ENCODE measurements at places on chromosomes 7 and 10. TPM values are rescaled to one million over a fixed set of nuclear protein-coding genes. Genes with fewer than 3 reads are reported as not detected.

DNA sequence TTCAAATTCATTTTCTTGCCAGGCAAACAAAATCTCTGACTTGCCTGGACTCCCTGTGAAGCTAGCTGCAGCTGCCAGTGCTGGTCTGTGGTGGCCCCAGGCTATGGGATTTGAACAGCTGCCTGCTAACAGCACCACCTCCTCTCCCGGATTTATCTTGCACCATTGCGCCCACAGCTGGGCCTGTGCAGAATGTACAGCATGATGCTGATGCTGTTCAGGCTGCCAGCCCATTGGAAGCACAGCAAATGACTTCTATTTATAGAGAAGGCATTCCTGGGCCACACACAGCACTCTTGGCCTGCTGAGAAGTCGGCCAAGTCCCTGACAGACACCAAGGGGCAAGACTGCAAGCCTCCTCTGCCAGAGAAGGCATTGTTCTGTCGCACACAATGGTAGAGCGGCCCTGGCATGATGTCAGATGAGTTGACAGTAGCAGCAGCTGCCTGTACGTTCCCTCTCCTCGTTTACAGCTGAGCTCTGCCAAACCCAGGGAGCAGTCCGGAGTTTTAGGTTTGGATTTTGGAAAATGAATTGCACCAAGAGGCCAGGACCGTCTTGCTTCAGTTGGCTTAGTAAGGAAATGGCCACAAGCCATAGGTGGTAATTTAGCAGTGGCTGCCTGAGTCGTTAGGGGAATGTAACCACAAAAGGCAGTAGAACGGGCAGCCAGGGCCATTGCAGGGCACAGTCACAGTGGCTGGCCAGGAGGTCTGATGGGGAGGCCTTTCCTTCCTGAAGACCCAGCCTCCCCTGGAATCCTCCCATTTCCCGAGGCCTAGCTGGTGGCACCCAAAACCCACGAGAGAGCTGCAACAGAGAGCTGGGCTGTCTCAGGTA is 38.5 kb downstream of the MTURN start:
- DNase-seq: peak; percentile 96

GRCh38 chr7:69966766-69967591 is 368.7 kb downstream of the AUTS2 start:
- DNase-seq: peak; percentile 40

DNA sequence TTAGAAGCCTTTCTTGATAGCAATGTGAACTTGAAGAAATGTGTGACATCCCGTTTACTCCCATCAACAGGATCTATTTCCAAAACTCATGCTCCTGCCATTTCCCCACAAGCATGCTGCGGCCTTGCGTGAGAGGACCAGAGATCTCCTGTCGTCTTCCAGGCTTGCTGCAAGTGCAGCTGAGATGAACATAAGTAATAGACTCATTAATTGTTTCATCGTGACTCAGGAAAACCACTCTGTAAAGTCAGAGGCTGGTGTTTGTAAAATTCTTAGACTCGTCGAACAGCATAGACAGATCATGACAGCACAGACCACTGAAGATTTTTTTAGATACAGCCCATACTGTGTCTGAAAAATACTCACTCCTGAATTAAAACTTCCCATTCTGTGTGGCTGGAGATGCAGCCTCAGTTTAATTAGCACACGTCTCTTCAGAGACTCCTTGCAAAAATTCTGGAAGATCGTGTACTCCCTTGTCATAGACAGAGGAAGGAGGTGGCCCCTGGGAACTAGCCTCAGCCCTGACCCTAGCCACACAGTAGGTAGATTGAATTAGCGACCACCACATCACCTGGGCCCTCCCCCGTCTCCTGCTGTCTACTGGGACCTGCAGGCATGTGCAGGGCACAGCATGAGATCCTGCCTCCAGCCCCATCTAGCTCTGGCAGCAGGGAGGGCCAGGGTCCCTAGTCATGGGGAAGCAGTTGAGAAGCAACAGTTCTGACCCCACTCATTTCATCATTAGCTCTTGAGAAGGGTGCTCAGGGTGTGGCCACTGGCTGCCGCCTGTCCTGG is 226.0 kb downstream of the CELF2 start:
- no peak for DNase-seq

DNA sequence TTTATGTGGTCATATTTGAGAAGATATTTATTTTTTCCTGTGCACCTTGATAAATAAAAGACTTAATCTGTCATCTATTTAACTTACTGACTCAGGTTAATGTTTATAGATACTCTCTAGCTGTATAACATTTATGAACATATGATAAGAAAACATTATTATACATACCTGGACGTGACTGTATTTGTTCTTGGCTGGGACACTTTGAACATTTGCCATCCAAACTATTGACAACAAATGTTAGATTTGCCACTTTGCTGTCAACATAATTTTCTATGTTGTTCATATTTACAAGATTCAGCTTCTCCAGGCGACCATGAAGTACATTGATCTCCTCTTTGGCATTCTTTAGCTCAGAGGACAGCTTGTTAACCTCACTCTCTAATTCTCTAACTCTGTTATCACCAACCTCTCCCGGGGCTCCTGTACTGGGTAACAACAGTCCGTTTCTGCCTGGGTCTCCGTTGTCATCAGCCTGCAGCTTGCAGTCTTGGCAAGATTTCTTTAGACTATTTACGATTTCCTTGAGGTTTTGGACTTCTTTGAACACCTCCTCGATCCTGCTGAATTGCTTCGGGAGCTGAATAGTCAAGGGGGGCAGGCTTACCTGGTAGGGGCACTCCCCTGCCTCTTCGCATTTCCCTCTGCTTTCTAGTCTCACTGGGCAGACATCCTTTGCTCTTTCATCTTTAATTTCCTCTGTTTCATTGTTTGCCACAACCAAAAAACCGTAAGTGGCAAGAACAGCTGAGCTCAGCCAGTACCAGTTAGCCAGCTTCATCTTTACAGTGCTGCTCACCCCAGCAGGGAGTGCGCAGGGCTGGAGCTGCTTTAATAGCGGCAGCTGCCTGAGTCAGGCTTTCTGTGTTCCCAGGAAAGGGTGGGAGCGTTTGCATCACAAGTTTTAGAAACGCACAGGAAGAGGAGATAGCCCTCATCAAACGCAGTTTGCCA is at the start of gene FGL2:
Gene FGL2 (minus strand): TSS at position 807 of the 954 bp plus-strand sequence. CDS start 26 bp downstream, at position 781.
- DNase-seq: peak; percentile 36

DNA sequence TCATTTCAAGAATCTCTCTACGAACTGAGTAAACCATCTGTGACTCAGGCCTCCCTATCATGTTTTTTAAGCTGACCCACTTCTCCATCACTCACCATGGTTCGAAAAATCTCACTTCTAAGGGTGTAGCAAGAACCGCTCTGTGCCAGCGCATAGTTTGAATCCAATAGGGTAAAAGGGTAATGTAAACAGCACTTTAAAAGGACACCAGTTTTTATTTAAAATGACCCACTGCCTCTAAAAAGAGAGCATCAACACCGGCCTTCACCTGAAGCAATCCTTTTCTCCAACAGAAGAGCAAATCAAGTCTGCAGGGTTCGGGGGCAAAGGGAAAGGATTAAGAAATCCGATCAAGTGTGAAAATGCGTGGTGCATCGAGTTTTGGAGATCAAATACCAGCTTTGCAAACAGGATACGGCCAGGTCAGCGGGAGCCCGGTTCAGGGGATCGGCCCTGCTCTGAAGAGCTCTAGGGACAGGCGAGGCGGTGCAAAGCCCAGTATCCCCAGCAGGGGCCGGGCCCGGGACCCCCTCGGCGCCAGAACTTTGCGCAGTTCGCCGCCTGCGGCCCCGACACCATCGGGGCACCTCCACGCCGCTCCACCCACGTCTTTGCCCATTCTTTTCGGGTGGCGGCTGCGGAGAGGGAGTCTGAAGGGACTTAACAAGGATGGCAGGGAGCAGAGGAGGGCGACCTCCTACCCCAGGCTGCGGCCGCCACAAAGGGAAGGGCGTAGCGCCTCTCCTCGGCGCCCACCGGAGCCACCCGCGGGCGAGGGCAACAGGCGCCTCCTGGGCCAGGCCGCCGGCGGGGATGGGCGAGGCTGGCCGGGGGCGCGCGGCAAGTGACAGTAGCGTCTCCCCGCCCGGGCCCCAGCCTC is 842 bp downstream of the NMT2 start:
- no peak for DNase-seq

DNA sequence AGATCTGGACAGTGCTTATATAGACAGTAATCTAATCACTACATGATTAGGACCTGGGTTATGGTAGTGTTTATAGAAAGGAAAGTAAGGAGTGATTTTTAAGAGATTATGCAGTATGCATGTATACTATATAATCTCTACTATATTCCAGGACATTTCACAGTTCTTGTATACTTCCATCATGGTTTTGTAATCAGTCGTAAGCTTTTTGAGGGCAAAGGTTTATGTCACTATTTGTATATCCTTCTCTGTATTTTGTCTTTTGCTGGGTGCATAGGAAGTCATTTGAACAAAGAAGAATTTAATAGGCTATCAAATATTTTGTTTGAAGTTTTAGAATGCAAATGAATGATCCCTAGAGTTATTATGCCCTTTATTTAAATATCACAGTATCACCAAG is 39.2 kb downstream of the RSBN1L start:
- DNase-seq: no peak

GRCh38 chr10:105017691-105018090 is 376.6 kb downstream of the SORCS3 start:
- no peak for DNase-seq

The CADPS2 gene
- 73.9 TPM for polyA plus RNA-seq

The DMTF1 gene
- 260 TPM for polyA plus RNA-seq

All from left lung (tissue), 14 donors.